ENCODE measurements at places on chromosomes 2 and 18.

GRCh38 chr18:44817831-44818473, 137.3 kb downstream of the SETBP1 start:
- no peak for DNase-seq

- no peak for DNase-seq
Measured at GRCh38 chr2:58907644-58908043, 666.5 kb upstream of the FANCL start.

DNA sequence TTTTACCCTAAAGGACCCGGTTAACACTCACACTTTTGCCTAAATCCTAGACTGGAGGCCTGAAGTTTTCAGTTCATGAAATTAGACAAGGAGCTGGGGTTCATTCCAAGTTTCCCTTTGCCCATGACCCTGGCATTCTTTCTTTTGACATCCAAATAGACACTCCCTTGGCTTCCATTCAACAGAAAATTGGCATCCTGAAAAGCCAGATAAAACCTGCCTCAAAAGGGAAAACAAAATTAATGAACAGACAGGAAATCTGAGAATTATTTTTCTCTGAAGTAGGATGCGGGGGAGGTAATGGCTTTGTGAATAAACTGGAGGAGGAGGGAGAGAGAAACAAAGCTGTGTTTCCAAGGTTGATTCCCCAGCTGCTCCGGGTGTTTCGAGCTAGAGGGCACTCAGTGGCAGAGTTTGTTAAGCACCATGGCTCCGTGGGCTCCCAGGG, 41.0 kb downstream of the SPP2 start:
- no peak for DNase-seq

- no peak for DNase-seq
Measured at GRCh38 chr2:82320296-82320695, 2015.7 kb upstream of the LRRTM1 start.

- DNase-seq = no peak
Measured at GRCh38 chr18:26268454-26268853, 42.2 kb downstream of the TAF4B start.

DNA sequence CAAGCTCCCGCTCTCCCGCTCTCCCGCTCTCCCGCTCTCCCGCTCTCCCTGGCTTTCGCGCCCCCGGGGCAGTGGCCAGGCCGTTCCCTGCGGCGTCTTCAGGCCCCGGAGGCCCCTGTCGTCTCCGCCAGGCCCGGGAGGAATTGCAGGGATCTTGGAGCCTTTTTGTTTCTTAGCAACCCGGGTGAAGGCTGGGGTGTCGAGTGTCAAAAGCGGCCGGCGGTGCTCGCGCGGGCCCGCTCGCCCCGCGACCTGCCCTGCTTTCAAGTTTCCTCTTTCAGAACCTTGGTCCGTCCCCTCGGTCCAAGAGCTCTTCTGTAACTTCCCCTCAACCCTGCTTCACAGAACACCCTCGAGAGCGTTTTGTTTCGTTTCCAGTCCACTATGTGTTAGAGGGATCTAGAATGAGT, 1.4 kb downstream of the RNF138 start:
- peak; percentile 6 for DNase-seq

DNA sequence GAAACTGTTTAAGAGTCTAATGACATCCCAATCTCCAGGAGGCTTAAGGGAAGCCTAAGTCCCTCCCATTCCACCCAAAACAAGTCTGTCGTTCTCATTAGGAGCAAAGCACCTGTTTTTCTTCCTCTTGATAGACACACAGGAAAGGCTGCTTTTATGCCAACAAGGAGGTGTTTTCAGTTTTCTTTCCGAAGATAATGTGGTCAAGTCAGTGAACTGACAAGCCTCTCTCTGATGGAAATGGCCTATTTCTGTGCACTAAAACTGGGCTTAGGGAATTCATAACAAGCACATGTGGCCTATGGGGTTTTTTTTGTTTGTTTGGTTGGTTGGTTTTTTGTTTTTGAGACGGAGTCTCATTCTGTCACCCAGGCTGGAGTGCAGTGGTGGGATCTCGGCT, 36.2 kb downstream of the FBLN7 start:
- no peak for DNase-seq

DNA sequence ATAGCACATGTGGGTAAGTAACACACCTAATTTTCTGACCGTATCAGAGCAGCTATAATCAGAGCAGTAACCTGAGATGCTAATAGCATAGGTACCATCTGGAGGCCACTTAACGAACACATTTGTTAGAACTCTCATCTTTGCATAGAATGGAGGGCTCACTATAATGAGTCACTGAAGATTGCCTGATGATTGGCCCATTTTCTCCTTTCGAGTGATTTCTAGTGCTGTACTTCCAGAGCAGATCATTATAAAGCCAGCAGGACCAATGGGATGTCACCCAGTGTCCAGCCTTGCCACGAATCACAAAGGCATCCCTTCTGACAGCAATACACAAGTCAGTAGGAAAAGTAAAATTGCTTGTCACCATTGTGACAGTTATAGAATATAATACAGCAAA, 81.7 kb upstream of the REV1 start:
- DNase-seq = peak; percentile 81

DNA sequence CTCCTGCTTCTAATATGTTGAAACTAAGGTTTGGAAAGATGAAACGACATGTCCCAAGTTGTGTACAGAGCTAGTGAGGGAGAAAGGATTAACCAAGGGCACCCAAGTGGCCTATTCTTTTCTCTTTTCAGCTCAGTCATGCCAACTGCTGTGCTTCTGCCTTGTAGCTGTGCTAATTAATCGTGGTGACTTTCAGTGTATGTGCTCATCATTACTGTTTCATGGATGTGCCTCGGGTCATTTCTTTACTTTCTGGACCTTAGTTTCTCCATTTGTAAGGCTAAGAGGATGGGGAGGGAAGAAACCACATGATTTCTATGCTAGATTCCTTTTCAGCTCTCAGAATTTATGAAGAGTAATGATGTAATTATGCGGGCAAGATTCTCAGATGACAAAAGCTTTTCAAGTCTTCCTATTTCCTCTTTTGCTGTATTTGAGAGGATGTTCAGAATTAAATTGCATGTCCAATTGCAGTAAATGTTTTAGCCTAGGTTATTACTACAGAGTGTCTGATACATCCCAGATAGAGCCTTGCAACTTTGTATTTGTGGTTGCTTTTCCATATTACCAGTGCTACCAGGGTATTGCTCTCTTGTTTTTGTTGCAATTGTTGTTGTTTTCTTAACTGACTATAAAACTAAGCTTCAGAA, 621.2 kb downstream of the CNTNAP5 start:
- DNase-seq = no peak

DNA sequence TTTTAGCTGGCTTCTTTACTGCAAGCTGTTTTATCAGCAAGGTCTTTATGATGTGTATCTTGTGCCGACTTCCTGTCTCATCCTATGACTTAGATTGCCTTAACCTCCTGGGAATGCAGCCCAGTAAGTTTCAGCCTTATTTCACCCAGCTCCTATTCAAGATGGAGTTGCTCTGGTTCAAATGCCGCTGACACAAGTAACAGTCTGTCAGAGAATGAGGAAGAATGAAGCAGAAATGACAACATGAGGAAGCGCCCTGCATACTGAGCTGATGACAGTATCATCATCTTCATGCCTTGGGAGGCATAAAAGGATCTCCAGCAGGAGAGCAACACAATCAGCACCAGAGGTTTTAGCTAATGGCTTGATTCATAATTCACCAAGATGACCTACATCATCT, 309.4 kb downstream of the NBAS start:
- no peak for DNase-seq

DNA sequence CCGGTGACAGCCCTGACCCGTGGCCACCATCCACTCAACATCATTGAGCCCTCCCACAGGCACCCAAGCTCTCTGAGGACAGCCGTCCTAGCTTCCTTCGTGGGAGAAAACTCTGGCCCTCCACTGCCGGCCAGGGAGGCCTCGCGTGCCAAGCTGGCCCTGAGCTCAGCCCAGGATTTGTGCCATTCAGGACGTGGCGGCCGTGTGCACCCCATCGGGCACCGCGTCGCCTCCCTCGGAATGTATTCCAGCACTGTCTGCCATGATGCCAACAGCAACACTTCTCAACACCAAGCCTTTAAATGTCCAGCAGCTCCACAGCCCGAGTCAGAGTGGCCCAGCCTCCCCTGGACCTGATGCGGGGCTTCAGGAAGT, 35.7 kb downstream of the ZNF516 start:
- no peak for DNase-seq

DNA sequence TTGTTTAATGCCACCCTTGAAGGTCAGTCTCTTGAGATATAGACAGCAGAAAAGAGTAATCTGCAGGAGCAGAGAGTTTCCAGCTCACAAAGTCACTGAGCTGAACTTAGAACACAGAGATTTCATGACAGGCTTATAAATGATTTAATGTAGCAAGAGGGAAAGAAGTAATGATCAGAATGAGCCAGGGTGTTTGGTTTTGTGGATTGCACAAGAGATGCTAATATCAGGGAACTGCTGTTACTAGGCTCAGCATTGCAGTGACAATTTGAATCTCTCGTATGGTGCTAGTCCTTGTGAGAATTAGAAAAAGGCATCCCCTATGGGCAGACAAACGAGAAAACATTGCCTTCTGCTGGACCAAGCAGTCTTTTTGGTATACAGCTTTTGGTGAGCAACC, 61.7 kb upstream of the ITGB6 start:
- no peak for DNase-seq

GRCh38 chr2:173064151-173064805, 11.4 kb upstream of the MAP3K20 start:
- no peak for DNase-seq

- no peak for DNase-seq
Measured at GRCh38 chr2:134406736-134407135, 152.9 kb downstream of the MGAT5 start.

- no peak for DNase-seq
Measured at GRCh38 chr2:159256159-159256558, 30.3 kb downstream of the WDSUB1 start.

- DNase-seq = no peak
Measured at GRCh38 chr2:197195518-197195917, 115.1 kb downstream of the ANKRD44 start.

Measured in NCI-H1930 (cell line).